ENCODE measurements at places on chromosomes 2 and 18.

GRCh38 chr18:28846958-28847357, 670.0 kb upstream of the CDH2 start:
- peak; percentile 10 for DNase-seq

GRCh38 chr2:46569766-46570165, 90.4 kb downstream of the TMEM247 start:
- no peak for DNase-seq

- DNase-seq: no peak
Observed at GRCh38 chr2:3482363-3482821, 36.9 kb downstream of the ADI1 start.

GRCh38 chr18:74266161-74266560, 25.6 kb downstream of the CYB5A start:
- no peak for DNase-seq

DNA sequence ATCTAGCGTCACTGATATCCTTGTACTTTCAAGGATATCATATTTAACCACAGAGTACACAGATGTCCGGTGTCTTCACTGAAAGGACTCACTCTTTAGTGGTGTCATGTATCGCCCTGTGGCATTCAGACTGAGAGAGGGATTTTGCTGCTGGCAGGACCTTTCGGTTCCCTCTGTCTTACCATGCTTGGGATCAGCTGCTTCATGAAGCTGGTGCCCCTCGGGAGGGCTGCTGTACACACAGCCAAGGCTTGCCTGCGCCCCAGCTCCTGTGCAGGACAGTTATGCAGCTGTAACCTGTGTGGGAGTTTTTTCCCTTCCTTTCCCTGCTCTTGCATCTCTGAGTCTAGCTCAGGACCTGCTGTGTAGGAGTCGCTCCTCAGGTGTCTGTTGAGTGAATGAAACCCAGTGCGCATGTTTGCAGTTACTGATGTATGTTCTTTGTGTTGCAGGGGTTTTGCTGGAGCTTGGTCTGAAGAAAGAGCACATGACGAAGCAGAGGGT, 64.4 kb downstream of the GREB1 start:
- DNase-seq: no peak

Measured in left lung (tissue), 14 donors.